Sigmoid colon (tissue), 7 donors: ENCODE measurements at places on chromosomes 7 and 10. TPM values are rescaled to one million over a fixed set of nuclear protein-coding genes. Genes with fewer than 3 reads are reported as not detected.

DNA sequence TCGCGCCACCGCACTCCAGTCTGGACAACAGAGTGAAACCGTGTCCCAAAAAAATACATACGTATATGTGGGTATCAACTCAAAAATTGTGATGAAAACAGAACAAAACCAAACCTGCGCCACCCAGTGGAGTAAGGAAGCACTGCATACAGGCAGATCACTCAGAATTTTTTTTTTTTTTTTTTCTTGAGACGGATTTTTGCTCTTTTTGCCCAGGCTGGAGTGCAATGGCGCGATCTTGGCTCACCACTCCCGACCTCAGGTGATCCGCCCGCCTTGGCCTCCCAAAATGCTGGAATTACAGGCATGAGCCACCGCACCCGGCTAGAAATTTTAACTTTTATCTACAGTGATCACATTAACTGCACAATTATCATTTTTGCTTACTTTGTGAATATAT, 9.1 kb upstream of the TMEM236 start:
- no peak for DNase-seq

DNA sequence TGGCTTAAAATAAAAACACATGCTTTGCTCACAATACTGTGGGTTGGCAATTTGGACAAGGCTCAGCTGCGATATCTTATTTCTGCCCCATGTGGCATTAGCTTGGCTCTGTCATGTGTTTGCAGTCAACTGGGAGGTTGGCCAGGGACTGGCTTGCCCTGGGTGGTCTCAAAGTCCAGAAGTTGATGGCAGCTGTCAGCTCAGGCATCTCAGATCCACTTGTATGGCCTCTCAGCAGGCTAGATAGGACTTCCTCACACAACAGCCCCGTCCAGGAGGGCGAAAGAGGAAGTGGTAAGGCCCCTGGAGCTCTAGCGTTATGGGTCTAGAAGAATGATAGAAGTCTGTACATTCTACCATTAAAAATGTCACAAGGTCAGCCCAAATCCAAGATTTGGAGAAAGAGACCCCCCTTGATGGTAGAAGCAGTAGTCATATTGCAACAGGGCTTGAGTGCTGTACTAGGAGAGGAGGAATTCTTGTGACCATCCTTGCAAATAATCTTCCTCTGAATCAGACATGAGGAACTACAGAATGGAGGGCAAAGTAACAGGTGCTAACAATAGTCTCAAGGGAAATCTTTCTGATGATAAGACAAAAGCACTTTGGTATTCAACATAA, 166.2 kb downstream of the FAM107B start:
- DNase-seq = no peak

- no peak for DNase-seq
These were observed 984.7 kb upstream of the CELF2 start for GRCh38 chr10:10032991-10033390.

- DNase-seq = no peak
These were observed 12.5 kb downstream of the PSAP start for GRCh38 chr10:71838264-71839211.

GRCh38 chr10:13440185-13441061, 88.4 kb downstream of the BEND7 start:
- DNase-seq = peak; percentile 66

DNA sequence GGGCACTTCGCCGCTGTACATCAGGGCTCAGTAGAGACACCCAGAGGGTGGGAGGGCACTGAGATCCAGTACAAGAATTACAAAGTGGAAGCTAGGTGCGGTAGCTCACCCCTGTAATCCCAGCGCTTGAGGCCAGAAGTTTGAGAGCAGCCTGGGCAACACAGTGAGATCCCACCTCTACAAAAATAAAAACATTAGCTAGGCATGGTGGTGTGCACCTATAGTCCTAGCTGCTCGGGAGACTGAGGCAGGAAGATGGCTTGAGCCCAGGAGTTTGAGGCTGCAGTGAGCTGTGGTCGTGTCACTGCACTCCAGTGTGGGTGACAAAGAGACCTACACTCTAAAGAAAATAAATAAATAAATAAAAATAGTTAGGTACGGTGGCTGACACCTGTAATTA, 64.0 kb downstream of the CLEC2L start:
- DNase-seq = no peak

DNA sequence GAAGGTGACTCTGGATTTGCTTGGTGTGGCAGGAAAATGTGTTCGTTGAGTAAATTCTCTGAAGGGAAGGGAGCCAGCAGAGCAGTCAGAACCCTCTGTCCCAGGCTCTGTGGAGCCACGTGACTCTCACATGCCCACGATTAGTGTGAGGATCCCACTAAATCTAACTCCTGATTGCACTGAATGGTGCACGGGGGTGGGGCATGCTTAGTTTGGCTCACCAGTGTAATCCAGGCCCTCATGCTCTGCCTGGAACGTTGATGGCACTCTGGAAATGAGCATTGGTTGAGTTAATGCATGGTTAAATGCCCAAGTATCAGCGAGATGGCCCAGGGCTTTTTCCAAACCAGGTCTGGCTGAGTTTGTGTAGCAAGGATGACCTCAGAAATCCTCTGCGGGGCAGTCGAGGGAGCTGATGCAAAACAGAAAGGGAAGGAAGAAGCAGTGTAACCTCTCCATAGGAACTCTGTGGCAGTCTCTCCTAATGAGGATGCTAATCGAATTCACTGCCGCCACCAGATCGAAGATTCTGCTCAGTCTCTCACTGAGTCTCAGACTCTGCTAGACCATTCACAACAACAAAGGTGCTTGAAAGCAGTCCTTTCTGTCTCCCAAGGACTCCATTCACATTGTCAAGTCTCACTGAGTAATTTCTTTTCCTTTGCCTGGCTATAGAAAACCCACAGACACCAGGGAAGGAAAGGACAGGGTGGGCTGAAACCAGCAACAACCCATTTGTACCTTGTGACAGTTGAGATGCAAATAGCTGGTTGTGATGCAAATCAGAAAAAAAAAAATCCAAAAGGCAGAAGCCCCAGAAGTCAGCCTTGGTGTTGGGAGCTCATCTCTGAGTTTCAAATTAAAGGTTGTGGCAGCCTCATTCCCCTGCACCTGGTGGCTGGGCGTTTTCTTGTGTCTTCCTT, 98.1 kb downstream of the C10orf105 start:
- DNase-seq = peak; percentile 87

- no peak for DNase-seq
These were observed 131.7 kb upstream of the EEPD1 start for GRCh38 chr7:36021367-36021766.

GRCh38 chr7:30866939-30867338, 44.7 kb upstream of the AQP1 start:
- DNase-seq = no peak

GRCh38 chr7:150891740-150892139, 39.4 kb downstream of the AOC1 start:
- DNase-seq = no peak

- DNase-seq = peak; percentile 95
These were observed 45.5 kb upstream of the CYTH3 start for GRCh38 chr7:6317797-6318438.

DNA sequence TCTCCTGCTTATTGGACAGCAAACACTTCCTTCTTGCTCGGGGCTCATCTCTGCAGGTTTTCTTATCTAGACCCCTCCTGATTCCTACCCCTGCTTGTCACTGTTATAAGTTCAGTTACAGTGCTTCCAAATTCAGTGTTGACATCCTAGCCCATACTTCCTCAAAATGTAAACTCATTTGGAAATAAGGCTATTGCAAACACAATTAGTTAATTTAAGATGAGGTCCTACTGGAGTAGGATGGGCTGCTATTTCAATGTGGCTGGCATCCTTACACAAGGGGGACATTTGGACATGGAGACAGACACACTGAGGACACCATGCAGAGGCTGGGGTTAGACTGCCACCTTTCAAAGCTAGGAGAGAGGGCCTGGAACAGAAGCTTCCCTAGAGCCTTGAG, 85.2 kb upstream of the NPVF start:
- DNase-seq = no peak

DNA sequence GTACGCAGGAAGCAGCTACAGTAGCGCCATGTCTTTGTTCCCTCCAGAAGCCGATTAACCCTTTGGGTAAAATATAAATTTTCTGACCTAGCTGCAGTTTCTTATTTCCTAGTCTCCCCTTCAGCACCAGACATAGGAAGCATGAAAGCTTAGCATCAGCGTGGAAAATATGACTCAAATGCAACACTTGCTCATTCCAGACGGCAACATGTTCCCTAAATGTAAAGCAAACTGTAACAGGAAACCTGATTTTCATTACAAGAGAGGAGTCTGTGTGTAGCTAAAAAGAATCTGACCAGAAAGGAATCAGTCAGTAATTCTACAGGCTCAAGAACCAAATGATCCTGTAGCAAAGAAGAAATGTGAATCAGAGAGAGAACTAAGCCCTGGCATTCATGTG, 219.2 kb downstream of the C7orf25 start:
- no peak for DNase-seq

DNA sequence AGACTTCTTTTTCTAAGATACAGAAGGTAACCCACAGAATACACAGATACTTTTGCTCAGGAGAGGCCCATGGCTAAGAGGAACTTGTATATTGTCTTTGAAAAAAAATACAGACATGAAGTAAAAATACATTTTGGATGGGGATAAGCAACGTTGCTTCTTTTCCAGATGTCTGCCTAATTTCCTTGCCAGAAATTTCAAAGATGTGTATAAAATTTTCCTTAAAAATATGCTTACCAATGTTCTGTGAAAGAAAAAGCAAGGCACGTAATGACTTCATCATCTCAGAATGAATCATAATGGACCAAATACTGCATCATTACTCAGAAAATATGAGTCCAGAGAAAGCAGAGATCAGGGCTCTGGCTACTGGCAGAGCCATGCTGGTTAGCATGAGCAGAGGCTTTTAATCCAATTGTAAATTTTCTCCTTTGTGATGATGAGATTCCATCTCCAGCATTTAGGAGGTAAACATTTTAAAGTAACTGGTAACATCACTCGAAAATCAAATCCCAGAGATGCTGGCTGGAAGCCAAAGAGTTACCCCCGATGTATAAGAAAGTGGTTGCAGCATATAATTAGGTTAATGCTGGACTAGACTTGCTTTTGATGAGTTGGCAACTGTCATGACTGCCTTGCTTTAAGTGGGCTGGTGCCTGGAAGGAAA, 272.5 kb downstream of the SEMA3A start:
- DNase-seq = no peak

GRCh38 chr10:96470116-96470743, 43.5 kb downstream of the TLL2 start:
- DNase-seq = no peak

DNA sequence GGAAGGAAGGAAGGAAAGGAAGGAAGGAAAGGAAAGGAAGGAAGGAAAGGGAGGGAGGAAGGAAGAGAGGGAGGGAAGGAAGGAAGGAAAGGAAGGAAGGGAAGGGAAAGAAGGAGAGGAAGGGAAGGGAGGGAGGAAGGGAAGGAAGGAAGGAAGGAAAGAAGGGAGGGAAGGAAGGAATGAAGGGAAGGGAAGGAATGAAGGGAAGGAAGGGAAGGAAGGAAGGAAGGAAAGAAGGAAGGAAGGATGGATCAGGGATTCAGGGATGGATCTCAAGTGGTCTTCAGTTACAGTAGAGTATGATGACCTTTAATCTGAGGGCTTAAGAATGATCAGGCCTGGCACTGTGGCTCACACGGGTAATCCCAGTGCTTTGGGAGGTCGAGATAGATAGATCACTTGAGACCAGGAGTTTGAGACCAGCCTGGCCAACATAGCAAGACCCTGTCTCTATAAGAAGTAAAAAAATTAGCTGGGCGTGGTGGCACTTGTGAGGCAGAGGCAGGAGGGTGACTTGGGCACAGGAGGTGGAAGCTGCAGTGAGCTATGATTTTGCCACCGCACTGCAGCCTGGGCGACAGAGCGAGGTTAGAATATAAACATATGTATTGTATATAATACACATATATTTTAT, 760 bp upstream of the FOXK1 start:
- DNase-seq = no peak

GRCh38 chr10:12502526-12503274, 153.4 kb downstream of the CAMK1D start:
- DNase-seq = no peak

DNA sequence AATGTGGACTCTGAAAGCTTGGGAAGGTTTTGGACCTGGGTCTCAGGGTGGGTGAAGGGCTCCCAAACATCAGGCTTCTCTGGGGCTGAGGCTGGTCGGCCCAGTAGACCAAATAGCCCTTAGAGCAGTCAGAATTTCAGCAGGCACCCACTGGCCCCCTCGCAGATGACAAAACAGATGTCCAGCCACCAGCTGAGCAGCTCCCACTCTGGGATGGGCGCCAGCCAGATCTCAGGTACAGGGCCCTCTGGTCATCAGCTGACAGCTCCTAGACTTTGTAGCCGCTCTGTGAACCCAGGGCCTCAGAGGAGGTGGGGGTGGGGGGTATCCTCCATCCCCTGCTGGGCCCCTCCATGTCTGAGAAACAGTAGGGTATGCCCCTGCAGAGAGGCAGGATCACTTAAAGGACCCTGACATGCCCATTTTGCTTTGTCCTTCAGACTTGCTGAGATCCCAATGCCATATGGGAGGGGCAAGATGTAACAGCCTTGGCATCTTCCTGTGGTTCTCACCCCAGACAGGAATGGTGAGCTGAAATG, 26.5 kb downstream of the HSPA12A start:
- peak; percentile 48 for DNase-seq

DNA sequence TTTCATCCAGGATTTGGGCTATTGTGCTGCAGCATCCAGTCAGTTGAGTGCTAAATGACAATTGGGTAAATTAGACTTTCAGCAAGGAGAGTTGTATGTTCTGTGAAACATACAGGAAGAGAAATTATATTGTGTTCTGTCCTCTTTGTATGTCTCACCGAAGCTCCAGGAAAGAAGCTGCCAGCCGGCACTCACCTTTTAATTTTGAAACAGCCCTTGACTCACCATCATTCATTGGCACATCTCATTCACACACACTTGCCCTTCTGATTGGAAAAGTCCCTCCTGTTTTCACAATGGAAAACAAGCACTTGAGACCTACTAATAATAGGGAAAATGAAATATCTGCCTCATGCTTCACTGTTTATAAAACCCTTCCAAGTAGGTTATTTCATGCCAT, 495.6 kb downstream of the RPS24 start:
- no peak for DNase-seq

The POLL gene
- 25.3 TPM for total RNA-seq

The ADAM12 gene
- 0.14 TPM for total RNA-seq

The SLC35G1 gene
- total RNA-seq = 6.0 TPM

The IMPDH1 gene
- total RNA-seq = 36.3 TPM

The OR13A1 gene
- not detected for total RNA-seq

The GBX1 gene
- not detected for total RNA-seq

The SPAM1 gene
- total RNA-seq = not detected

The PRLHR gene
- total RNA-seq = 0.49 TPM

The C10orf67 gene
- not detected for total RNA-seq

The NAT16 gene
- total RNA-seq = not detected

The SEC31B gene
- 3.9 TPM for total RNA-seq
